ENCODE measurements at places on chromosomes 16 and 17.

DNA sequence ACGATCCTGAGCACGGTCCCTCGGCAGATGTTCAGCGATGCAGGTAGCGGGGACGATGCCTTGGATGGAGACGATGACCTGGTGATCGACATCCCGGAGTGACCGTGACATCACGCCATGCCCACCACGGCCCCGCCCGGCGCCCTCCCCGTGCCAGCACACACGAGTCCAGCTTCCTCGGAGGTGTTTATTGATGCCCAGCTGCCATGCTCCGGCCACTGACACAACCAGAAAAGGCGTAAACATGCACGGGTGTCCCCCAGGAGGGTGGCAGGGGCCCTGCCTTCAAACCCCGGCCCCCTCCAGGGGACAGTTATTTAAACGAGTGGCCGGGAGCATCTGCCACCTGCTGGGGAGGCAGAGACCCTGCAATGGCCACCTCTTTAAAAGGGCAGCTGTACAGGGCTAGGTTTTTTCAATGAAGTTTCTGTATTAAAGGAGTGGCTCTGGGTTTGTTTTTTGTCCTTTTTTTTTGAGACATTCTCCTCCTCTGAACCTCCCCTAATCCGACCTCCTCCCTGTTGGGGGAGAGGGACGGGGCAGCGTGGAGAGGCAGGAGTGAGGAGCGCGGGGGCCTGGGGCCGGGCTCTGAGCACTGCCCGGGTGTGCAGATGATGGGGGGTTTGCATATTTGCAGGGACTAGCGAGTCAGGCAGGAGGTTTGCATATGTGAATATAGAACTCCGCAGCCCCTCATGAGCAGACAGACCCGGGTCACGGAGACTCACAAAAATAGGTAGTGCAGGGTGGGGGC lies 5.3 kb downstream of the DOC2A start:
- peak; percentile 11 for DNase-seq

DNA sequence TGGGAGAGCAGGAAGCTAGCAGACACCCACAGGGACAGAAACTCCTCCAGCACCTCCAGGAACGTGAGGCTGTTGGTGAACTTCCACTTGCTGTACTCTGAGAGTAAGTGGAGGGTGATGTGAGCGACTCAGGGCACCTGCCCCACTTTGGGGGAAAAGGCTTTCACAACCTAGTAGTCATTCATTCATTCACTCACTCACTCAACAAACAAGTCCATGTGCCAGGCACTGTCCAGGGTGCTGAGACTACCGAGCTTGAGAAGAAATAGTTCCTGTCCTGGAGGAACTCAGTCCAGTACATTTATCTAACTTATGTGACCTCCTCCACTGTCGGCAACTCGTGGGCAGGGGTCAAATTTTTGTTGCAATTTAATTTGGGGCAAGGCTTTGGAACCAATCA lies 26.6 kb downstream of the LGALS9 start:
- no peak for DNase-seq

DNA sequence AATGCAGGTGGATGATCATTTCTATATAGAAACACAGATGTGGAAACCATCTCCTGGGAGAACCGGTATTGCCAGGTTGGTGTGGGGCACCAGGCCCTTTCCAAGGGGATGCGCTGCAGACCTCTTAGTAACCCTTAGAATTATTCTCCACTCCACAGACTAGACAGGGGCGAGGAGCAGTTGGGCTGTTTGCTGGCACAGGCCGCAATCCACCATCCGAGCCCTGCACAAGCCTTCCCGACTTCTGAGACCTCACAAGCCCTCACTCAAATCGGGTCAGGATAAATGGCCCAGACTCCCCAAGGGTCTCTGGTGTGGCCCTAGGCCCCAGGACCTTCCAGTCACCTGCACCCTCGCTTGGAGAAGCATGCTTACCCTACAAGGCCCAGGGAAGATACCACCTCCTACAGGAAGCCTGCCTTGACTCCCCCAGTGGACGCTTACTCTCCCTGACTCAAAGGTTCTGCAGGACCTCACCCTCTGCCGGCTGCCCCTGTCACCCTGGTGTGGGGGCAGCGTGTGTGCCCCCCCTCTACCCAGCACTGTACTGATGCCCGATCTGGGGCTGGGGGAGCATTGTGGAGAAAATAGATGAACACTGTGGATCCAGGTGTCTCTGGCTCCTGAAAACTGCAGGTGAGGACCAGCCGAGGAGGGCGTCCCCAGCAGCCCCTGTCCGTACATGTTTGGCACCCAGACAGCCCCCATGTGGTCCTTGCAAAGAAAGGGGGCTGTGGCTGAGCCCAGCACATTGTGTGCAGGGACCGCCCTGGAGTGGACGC lies 49.8 kb upstream of the ACSF3 start:
- DNase-seq: no peak

DNA sequence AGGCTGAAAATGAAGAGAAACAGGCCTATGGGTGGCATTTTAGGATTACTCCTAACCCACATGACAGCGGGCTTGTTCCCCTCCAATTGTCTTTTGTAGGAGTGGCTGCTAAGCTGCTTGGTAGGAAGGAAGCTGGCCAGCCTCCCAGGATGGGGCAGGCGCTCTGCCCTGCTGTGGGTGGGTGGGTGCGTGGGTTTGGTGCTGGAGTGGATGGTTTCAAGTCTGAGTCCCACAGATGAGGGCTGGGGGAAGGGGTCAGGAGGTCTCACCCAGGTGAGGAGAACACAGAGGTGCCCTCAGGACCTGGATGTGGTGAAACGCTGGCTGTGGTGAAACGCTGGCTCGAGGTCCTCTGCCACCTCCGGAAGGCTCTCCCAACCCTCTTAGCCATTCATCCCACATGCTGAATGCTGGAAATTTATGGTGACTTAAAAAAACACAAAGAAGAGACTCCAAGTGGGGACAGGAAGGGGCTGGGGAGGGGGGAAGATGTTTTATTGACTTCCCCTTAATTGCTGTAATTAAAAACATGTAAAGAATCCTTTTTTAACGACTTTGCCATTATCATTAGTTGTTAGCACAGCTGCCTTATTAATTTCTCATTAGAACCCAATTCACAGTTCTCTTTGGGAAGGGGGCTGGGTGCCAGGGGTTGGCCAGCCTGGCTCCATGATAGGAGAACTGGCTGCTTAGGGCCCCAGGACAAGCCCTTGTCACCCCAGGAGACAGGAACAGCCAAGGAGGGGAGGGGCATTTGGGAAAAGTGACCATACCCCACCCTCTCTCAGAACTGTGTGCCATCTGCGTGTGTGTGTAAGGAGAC lies 153.5 kb upstream of the CDC42EP4 start:
- DNase-seq: no peak

- DNase-seq: peak; percentile 90
Observed at GRCh38 chr17:27994586-27994985, 47.9 kb upstream of the NLK start.

GRCh38 chr17:48002266-48002915 lies 31.5 kb downstream of the CDK5RAP3 start:
- no peak for DNase-seq

- no peak for DNase-seq
Observed at GRCh38 chr17:44216173-44216572, 3.3 kb downstream of the UBTF start.

DNA sequence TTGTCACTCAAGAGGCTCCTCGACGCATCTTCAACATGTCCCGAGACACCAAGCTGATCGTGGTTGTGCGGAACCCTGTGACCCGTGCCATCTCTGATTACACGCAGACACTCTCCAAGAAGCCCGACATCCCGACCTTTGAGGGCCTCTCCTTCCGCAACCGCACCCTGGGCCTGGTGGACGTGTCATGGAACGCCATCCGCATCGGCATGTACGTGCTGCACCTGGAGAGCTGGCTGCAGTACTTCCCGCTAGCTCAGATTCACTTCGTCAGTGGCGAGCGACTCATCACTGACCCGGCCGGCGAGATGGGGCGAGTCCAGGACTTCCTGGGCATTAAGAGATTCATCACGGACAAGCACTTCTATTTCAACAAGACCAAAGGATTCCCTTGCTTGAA lies 101.0 kb downstream of the HS3ST2 start:
- DNase-seq: no peak

- DNase-seq: peak; percentile 61
Observed at GRCh38 chr16:88681709-88682451, 4.4 kb downstream of the SNAI3 start.

GRCh38 chr17:55350825-55351205 lies 70.8 kb downstream of the MMD start:
- DNase-seq: no peak

DNA sequence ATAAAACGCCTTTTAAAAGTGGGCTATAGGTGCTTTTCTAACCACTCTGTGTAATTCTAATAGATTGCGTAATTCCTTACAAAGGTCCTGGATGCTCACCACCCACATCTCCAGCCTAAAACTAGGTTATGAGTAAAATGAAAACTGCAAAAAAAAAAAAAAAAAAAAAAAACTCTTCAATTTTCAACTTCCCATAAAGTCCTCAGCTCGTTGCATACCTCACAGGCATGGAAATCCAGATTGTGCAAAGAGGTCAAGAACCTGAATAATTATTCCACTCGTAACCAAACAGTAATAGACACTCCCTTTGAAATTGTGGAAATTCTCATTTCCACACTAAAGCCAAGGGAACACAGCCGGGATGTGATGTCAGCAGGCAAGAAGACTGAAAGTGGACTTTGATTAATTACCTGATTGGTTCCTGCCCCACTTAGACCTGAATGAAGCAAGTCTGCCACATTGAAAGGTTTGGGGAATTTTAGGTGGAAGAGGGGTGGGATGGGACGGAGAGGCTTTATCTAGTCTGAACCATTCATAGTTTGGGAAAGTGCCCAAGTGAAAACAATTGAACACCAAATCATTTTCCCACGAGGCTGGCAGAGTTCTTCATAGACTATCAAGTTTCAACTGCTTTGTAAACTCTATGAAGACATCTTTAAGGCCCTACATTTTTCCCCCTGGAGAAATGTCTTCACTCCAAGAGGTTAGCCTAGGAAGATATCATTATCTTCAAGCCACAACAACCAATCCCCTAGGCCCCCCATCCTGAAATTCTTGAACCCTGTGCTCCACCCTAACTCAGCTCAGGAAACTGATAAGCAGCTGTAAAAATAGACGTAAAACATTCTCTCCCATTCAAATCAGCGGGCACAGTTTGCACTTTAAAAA lies 49.1 kb upstream of the TANC2 start:
- DNase-seq: no peak

All from globus pallidus (tissue), 1 donor.